ENCODE measurements at places on chromosomes 6 and 20. TPM values are rescaled to one million over a fixed set of nuclear protein-coding genes. Genes with fewer than 3 reads are reported as not detected.

Gene NCOA5
- total RNA-seq = 25.9 TPM

Gene C6orf132
- total RNA-seq = 2.1 TPM

DNA sequence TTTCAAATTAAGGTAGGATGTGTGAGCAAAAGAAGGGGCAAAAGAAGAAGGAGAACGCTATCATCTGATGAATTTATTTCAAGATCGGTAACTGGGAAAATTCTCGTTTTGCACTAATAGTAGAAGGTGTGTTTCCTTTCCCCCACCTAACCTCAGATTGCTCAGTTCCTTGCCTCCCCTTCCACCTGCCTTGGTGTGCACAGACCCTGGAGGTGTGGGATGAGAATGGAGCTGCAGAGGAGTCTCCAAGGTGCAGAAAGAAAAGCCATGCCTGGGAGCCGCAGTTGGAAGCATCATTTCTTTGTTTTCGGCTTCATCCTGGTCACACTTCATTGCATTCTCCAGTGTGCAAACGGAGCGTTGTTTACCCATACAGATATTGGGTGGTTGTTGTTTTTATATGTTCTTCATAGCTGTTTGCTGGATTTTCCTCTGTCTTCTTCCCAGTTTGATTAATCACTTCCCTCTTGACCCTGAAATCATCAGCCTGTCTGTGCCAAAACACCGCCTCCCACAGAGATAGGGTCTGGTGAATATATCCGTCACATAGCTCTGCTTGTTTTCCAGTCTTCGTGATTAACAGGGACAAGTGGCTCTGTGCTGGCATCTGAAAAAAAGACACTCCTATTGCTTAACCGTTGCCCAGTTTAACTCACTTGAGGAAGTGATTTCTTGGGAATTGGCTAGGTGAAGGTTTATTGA, 40.2 kb upstream of the NEDD9 start:
- DNase-seq = no peak

DNA sequence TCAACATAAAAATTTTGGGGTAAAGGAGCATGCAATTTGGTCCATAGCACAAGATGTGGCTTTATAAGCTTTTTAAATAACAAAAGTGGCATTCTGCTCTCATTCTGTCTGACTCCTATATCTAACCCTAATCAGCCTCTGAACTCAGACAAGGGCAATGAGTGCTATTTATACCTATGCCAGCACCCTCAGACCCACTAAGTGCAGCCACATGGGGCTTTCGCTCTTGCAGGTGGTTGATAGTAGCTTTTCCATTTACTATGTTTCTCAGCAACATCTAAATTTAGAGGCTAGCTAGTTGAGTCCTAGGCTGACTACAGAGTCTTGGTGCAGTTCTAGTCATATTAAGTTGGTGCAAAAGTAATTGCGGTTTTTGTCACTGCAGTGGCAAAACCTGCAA, 217.1 kb upstream of the THBS2 start:
- no peak for DNase-seq

DNA sequence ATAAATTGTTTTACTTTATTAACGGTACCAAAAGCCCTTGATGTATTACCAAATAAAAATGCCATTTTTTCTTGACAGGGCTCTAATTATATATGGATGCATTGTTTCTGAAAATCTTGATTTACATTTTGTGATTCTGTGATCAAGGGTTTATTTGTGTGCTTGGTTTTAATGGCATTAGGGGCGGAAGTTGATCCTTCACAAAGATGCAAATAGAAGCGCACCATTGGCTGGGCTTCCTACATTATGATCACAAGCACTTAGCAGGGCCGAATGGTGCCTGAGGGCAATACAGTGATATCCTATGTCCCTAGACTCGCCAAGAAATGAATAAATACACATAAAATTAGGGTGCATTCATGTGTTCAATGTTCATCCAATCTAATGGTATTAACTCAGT, 172.9 kb upstream of the UST start:
- DNase-seq = no peak

Gene ECT2L
- 0.12 TPM for total RNA-seq

- DNase-seq = no peak
Observed at GRCh38 chr6:51398064-51398705, 579.5 kb downstream of the TFAP2B start.

Gene RIPPLY2
- not detected for total RNA-seq

DNA sequence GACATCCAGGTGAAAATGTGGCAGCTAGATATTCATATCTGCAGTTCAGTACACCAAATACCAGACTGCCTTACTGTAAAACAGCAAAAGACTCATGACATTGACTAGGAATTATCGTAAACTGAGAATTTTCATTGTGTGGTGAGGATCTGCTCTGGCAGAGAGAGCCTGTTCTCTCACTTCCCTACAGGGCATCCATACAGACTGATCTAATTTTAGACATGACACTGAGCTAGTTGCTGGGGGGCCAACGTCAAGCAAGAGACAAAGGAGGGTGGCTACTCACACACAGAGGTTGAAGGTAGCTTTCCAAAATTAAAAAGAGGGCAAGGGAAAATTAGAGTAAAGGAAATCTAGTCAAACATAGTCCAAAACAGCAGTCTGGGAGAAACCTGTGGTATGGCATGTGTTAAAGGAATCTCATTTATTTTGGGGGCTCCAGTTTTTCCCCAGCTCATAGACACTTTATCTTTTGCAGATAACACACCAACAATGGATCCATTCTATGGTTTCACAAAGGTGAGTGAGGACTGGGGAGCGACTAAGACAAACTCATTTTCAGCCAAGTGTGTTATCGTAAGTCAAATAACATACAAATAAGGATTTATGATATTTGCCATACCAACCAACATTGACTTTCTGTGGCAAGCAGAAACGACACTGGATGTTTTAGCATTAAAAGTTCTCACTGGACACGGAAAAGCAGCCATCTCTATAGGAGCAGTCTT, 36.6 kb upstream of the NHSL1 start:
- DNase-seq = no peak

GRCh38 chr6:551829-552350, 105.0 kb downstream of the HUS1B start:
- no peak for DNase-seq

All from glomerular endothelial cell (primary cell).